ENCODE measurements at places on chromosomes 12 and 14. TPM values are rescaled to one million over a fixed set of nuclear protein-coding genes. Genes with fewer than 3 reads are reported as not detected.

The CPNE6 gene
- total RNA-seq, result 0.04 TPM

The DAAM1 gene
- total RNA-seq, result 13.7 TPM

The LMBR1L gene
- 75.6 TPM for total RNA-seq

The GPN3 gene
- total RNA-seq, result 37.5 TPM

The NANOG gene
- total RNA-seq, result 147 TPM

The NTF3 gene
- total RNA-seq, result 0.92 TPM

DNA sequence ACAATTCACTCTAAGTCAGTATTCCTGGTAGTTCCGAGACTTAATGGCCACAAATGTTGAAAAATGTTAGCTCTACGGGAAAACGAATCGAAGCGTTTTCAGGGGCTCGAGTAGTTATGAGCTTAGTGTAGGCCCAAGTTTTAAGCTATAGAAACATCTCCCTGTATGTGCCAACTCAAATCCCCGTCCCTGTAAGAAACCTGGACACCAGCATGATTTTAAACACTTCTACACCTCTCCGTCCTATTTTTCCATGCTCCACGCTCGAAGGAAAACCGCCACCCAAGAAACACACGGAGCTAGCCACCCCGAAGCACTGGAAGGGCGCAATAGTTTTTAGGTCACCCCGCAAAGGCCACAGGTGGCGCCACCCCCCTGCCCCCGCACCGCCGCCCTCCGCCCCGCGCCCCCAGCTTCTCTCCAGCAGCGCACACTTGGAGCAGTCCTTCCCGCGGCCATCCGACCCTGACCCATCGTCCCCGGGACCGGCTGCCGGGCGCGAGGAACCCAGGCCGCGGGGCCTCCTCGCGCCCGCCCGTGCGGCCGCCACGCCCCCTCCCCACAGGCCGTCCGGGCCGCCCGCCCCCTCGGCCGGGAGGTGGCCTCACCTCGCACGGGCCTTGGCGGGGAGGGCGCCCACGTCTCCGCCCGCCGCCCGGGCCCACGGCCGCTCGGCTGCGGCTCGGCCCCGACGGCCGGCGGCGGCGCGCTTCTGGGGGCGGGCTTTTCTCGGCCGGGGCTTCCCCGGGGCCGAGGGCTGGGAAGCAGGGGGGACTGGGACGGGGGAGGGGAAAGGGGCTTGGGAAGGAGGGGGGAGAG lies 522 bp downstream of the R3HDM2 start:
- peak; percentile 97 for DNase-seq

DNA sequence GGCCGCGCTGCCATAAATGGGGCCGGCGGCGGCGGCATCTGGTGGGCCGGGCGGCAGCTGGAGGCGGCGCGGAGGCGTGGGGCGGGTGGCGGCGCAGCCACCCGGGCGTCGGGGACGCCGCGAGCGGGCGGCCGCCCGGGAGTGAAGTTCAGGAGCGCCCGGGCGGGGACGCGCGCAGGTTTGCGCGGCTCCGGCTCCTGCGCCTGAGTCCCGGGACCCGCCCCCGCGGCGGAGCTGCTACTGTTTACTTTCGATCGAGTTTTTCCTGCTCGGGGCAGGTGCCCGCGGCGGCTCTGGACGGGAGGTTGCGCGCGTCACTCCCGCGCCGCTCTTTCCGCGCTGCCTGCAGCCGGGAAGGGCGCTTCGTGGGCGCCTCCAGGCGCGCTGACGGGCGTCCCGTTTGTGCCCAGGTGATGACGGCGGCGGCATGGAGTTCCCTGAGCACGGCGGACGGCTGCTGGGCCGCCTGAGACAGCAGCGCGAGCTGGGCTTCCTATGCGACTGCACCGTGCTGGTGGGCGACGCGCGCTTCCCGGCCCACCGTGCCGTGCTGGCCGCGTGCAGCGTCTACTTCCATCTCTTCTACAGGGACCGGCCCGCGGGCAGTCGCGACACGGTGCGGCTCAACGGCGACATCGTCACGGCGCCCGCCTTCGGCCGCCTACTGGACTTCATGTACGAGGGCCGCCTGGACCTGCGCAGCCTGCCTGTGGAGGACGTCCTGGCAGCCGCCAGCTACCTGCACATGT lies at the start of gene ZBTB42:
TSS of gene ZBTB42 (plus strand) at position 331 of the 749 bp plus-strand sequence. CDS start at position 428, 97 bp downstream.
- peak; percentile 94 for DNase-seq

DNA sequence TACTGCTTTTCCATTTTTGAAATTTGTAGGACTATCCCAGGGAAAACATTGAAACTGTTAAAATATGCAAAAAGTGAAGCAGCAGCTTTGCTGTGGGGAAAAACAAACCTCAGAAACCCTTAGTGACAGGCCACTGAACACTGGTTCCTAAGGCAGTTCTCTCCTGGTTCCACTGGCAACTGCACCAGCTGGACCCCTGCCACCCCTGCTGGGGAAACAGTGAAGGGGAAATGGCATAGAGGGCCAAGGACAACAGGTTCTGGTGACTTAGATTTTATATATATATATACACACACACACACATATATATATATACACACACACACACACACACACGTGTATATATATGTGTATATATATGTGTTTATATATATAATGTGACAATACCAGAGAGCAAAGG lies 16.2 kb upstream of the KRT7 start:
- no peak for DNase-seq

DNA sequence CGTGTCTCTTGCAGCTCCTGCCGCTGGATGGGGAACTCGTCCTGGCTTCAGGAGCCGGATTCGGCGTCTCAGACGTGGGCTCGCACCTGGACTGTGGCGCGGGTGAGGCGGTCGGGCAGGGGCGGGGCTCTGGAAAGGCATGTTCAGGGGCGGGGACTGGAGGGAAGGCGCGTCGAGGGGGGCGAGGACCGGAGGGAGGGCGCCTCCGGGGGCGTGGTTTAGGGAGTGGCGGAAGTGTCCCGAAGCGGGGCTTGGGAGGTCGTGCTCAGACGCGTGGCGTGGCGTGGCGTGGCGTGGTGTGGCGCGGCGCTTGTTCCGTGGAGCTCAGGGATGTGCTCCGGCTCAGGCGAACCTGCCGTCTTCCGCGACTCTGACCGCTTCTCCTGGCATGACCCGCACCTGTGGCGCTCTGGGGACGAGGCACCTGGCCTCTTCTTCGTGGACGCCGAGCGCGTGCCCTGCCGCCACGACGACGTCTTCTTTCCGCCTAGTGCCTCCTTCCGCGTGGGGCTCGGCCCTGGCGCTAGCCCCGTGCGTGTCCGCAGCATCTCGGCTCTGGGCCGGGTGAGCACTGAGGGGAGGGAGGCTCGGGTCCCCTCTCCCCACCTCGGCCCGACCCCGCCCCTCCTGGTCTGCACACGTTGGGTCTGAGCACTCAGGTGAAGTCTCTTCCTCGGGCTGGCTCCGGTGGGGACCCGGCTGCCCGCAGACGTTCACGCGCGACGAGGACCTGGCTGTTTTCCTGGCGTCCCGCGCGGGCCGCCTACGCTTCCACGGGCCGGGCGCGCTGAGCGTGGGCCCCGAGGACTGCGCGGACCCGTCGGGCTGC lies 6.2 kb downstream of the AMN start:
- peak; percentile 98 for DNase-seq

DNA sequence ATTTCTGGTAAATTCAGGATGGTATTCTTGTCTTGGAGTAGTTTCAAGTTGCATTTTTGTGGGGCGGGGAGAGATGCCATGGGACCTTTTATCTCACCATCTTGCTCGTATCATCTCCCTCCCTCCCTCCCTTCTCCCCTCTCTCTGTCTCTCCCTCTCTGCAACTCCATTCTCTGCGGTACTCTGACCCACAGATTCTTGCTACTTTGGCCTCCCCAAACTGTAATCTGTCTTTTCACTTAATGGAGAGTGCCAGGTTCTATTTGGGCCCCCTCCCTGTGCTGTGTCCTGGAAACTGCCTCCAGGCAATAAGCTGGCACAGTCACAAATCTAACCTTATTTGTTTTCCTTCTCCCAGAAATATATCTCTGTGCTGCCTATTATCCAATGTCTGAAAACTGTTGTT lies 175.2 kb downstream of the PAWR start:
- DNase-seq, result no peak

DNA sequence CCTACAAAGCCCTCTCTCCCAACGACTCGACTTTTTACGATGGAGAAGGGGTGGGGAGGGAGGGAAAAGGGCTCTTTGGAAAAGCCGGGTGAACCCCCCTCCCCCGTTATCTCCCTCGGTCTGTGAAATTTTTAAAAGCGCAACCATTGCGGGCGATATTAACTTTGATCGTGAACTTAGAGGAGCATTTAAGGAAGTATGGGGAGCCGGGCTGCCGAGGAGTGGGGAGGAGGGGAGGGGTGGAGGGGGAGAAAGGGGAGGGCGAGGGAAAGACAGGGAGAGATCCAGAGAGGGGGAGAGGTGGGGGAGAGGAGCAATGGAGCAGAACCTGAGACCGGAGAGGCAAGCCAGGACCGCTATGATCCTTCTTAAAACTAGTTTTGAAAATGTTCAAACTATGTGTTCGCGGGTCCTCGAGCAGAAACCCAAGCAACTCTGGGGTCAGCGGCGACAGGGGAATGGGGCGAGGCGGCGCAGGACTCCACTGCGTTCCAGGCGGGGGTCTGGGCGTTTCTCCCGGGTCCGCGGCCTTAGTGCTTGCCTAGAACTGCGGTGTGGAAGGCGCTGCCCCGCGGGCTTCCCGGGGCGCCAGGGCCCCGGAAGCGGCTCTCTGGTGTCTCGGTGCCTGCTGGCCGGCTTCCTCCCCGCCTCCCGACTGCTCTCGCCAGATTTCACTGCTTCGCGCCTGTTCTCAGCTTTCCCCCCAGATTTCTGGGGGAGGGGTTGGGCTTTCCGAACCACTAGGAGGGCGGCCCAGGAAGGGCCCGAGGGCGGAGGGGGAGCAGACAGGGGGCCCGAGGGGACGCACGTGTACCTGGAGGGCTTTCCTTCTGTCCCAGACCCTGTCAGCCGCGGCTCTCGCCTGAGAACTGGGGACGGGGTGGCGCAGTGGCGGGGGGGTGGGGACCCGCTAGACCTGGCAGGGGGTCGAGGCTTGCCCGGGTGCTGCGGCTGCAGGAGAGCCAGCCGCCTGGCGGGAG lies at the start of gene HOTAIR:
TSS of gene HOTAIR (minus strand) at position 871 of the 980 bp plus-strand sequence.
- peak; percentile 72 for DNase-seq

DNA sequence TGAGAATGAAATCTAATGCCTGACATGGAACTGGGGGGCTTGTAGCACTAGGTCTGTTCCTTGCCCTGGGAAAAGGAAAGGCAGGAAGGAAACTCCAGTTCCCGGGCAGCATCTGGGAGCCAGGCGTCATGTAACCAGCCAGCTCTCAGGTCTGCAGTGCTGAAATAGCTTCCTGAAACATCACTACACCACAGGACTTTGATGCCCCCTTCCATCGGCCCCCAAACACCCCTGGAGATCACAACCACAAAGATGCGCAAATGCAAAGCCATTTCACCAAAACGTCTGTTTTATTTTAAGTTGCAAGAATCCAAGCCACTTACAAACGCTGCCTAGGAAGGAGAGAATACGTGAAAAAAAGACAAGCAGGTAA lies 40.9 kb downstream of the KCTD10 start:
- DNase-seq, result no peak

- DNase-seq, result no peak
Measured at GRCh38 chr12:47087088-47087688, 7.4 kb upstream of the AMIGO2 start.

- no peak for DNase-seq
Measured at GRCh38 chr14:94411638-94412037, 23.2 kb upstream of the SERPINA1 start.

- no peak for DNase-seq
Measured at GRCh38 chr14:23804817-23805216, 148.8 kb upstream of the DHRS4 start.

- no peak for DNase-seq
Measured at GRCh38 chr12:64779354-64779974, 20.3 kb upstream of the GNS start.

DNA sequence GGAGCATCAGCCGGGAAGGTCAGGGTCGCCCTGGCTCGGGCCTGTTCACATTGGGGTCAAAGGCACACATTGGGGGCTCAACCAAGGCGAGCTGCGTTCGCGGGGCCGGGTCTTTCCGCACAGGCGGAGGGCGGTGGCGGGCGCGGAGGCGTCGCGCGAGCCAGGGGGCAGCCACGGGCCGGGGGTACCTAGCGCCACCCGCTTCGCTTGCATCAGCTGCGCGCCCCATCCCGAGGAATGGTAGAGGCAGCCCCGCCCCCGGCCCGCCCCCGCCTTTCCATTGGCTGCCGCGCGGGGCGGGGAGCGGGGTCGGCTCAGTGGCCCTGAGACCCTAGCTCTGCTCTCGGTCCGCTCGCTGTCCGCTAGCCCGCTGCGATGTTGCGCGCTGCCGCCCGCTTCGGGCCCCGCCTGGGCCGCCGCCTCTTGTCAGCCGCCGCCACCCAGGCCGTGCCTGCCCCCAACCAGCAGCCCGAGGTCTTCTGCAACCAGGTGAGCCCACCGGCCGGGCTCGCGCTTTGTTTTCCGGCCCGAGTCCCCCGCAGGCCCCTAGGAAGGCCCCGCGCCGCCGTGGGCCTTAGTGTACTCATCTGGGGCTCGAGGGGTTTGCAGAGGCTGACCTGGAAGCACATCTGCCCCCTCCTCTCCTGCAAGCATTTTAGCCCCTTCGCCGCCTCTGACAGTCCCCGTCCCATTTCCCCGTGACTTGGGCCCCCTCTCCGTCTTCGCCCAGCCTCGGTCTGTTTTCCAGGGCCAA lies at the start of gene ALDH2:
TSS of gene ALDH2 (plus strand) at position 326 of the 754 bp plus-strand sequence. CDS start at position 376, 50 bp downstream.
- DNase-seq, result peak; percentile 100

DNA sequence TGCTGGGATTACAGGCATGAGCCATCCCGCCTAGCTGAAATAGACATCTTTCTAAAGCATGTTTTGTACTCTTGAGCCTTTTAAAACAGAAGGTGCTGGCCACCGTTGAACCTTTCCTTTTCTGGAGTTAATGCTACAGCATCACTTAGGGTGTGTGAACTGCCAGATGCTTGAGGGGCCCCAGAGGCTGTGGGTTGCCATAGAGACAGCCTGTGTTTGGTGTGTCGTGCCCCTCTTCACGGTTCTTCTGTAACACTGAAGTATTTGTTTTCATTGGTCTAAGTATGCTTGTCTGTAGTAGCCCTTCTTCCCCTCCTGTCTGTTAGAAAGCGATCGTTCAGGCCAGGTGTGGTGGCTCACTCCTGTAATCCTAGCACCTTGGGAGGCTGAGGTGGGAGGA lies 30.8 kb downstream of the PLEKHG3 start:
- no peak for DNase-seq

DNA sequence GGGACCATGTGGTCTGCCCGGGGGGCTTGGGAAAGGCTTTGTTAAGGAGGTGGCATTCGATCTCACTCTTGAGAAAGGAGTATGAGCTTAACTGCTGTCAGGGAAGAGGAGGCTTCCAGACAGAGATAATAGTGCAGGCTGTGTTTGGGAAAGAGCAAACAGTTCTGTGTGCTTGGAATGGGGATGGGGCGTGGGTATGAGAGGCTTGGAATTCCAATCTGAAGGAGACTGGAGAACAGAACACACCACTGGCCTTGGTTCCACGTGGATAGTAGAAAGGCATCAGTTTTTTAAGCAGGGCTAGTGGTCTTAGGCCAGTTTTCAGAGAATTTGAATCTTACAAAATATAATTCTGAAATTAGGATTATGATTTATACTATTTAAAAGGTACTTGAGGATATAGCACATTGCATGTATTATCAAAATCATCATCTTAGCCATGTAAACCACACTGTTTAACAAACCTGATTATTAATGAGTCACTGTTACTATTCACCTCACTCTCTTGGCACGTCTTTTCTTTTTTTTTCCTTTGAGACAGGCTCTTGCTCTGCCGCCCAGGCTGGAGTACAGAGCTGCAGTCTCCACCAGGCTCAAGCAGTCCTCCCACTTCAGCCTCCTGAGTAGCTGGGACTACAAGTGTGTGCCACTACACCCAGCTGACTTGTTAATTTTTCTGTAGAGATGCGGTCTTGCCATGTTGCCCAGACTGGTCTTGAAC lies 38.5 kb upstream of the KCNK13 start:
- DNase-seq, result no peak

GRCh38 chr14:61287196-61287595 lies 6.1 kb upstream of the TMEM30B start:
- DNase-seq, result no peak

GRCh38 chr12:117699118-117699517 lies 269.7 kb downstream of the KSR2 start:
- no peak for DNase-seq

Measured in H7 (cell line).